ENCODE measurements at places on chromosomes 4 and X.

GRCh38 chr4:52595001-52595400 is 64.1 kb downstream of the USP46 start:
- DNase-seq = peak; percentile 43

DNA sequence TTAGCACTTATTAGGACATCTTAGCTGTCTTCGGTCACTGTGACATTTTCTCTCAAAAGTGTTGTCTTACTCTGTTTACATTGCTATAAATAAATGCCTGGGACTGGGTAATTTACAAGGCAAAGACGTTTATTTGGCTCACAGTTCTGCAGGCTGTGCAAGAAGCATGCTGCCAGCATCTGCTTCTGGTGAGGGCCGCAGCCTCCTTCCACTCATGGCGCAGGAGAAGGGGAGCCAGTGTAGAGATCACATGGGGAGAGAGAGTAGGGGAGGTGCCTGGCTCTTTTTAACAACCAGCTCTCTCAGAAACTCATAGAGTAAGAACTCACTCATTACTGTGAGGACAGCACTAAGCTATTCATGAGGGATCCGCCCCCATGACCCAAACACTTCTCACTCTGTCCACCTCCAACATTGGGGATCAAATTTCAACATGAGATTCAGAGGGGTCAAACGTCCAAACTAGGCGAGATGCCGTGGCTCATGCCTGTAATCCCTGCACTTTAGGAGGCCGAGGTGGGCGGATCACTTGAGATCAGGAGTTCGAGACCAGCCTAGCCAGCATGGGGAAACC is 43.5 kb upstream of the HERC6 start:
- no peak for DNase-seq

DNA sequence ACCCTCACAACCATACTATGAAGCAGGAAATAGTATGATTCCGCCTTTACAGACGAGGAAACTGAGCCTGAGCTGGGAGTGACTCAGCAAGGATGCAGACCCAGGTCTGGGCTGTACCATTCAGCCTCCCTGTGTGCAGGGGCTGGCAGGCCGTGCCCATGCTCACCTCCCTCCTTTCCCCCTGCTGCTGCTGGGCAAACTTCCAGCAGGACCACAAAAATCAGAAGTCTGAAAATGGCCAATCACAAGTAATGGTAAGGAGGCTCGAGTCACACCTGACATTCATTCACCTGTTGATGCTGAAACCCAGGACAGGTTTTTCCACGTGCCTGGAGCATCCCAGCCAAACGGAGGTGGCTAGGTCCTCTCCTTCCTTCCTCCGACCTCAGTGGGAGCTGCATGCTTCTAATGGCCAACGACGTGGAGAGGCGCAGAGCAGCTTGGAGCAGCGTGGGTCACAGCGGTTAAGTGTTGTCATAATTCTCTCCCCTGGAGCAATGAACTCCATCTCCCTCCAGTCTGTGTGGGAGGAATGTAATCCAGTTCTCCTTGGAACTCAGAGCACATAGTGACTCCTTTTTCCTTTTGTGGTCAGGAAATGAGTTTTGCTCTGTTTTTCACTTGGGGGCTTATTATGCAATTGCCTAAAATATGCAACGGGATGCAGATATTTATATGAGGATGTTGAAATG is 371.7 kb downstream of the BCOR start:
- DNase-seq = no peak

GRCh38 chr4:126369076-126369475 is 1054.3 kb downstream of the FAT4 start:
- no peak for DNase-seq

Data from NCI-H2081 (cell line).